Stimulated activated CD8-positive, alpha-beta memory T cell treated with anti-CD3 and anti-CD28 coated beads, Interleukin-15, amount 100 ng/mL, for 4 hours (primary cell): ENCODE measurements at places on chromosomes 1 and 21.

GRCh38 chr1:215605011-215605621, 38.0 kb downstream of the KCTD3 start:
- DNase-seq = no peak

DNA sequence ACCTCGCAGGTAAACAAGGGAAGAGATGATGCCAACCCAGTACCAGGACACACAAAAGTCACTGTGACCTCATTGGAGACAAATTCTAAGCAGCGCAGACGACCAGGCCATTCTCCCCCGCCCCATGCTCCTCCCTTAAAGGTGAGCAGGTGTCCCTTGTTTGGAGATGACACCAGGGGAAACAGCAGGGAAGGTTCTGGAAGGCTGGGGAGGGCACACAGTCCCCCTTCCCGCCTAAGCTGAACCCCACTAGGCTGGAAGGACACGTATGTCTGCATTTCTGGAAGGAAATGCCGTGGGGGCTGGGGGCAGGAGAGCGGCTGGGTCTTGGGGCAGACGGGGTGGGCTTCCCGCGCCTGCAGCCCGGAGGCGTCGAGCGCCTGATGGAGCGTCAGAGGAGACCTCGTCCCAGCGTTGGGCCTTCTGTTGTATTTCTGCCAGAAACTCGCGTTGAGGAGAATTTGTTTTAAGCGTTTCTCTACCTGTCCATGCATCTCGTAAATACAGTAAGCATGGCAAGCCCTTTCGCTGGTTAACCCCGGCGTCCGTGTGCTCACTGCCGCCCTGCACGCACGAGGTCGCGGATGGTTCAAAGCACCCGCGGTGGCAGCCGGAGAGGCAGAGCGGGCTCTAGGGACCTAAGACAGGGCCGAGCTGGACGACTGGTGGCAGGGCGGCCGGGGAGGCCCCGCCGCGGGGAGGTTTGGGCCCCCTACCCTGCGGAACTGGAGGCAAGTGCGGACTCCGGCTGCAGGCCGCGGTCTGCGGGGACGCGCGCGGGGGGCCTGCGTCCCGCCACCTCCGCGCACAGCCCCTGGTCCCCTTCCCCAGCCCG, 1.2 kb upstream of the LHX4 start:
- DNase-seq = no peak

DNA sequence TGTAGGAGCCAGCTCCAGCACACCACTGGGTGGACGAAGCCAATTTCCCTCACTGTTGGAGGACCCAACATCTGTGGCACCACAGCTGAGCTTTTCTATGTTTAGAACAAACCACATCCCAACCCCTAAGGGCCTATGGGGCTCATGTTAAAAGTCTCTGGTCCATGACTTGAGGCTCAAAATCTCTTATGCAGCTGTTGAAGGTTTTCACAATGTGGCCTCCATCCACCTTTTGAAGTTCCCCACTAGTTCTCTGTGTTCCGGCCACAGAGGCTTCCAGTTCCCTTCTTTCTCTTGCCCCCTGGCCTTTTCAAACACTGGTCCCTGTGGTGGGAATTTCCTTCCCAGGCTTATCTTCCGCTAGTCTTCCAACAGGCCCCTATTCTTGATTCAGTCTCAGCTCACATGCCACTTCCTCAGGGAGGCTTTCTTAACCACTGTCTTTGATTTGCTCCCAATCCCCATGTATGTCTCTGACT, 3.9 kb upstream of the IFNLR1 start:
- DNase-seq = no peak

- no peak for DNase-seq
Measured at GRCh38 chr21:35333831-35334618, 284.9 kb upstream of the RUNX1 start.

- no peak for DNase-seq
Measured at GRCh38 chr1:10237157-10237539, 26.8 kb downstream of the KIF1B start.

- no peak for DNase-seq
Measured at GRCh38 chr1:223842784-223843183, 3.0 kb downstream of the TP53BP2 start.

DNA sequence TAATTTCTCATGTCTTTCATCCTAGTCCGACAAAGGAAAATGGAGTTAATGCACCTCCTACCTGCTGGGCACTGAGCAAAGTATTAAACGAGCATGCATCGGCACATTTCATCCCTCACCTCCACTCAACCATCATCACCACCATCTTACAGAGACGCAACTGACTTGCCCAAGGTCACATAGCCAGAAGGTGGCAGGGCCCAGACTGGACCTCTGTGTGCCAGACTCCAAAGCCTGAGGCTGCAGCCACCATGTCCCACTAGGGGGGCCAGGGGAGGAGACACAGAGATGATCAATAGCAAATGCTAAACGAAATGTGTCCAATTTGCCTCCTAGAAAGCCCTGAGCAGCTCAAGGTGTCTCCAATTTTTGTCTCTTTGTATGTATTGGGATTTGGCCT, 163.7 kb upstream of the EDN2 start:
- DNase-seq = no peak

DNA sequence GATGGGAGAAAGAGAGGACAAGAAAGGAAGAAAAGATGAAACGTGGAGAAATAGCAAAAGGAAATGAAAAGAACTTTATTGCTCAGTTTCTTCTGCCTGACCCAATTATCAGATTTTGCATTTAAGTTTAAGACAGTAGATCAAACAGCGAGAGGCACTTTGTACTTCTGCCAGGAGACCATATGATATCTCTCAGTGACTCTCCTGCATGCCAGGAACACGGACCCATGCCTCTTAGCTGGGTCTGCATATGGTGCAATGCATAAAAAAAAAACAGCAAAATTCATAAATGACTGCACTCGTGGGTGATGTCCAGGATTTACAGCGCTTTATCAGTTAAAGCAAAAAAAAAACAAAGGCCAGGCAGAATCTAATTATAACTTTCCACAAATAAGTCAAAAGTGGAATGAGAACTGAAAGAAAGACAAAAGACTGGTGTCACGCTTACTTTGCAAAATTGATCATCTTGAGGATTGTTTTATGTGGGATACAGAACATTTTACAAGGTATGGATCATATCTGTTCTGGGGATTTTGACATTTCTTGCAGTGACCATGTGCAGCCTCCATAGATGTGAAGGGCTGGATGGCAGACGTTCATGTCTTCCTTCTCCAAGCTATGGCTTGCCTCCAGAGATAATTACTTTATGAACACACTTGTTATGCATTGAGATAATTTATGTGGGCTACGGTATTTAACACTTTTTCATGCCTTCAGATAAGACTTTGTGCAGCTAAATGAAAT, 79.5 kb downstream of the RUNX1 start:
- DNase-seq = no peak

DNA sequence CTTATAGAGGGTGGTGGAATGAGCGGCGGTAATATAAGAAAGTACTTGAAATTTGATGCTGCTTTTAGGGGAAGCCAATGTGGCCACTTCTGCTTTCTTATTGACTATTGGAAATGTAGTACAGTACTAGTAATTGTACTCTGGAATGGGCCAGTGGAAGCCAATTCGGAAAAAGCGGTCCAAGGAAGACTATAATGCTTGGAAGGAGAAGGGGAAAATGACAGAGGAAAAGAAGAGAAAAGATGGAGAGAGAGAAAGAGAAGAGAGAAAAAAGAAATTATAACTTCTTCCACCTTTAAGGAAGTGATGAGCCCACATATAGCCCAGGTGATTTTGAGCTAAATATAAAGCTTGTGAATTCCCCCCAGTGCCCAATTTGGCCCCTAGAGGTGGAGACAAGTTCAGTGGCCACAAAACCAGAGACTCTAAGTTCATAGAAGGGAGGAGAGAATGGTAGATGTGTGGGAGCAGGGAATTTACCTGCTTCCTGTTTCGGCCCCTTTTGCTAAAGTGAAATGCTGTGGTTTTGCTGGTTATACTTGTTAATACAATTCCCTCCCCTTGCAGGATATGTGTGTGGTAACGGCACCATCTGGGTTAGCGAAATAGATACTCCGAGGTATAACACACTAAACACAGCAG, 35.7 kb upstream of the DUSP10 start:
- no peak for DNase-seq

DNA sequence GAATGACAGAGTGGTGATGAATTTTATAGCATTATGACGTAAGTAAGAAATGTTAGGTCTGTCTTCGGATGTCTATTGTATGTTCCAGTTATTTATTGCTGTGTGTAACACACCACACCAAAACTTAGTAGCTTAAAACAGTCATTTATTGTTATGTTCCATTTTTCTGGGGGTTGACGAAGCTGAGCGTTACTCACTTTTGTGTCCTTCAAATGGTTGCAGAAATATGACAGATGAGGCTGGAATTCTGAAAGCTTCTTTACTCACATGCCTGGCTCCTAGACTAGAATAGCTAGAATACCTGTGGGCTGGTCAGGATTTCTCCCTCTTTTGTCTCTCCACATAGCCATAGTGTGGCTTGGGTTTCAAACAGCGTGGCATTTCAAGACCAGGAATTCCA, 62.1 kb upstream of the S1PR1 start:
- no peak for DNase-seq

DNA sequence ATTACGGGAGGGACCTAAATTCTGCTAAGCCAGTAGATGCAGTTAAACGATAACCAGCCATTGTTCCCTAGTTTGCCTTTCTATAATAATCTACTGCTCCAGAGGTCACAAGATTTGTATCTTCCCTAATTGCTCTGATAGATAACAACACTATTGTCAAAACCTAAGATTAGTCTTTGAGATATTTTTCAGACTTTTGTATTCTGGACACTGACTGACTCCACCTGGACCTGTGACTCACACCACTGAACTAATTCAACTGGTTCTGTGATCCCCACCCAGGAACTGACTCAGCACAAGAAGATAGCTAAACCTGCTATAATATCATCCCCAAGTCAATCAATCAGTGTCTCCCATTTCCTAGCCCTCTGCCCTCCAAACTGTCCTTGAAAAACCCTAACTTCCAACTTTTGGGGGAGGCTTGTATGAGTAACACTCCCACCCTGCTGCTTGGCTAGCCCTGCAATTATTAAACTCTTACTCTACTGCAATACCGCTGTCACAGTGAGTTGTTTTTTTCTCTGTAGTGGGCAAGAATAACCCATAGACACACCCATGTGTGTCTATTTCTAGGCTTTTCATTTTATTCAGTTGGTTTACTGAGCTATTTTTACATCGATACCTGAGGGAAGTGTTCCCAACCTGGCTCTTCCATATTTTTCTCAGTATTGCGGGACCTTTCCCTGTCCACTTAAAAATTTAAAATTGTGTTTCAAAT, 11.2 kb downstream of the KIFAP3 start:
- no peak for DNase-seq

- no peak for DNase-seq
Measured at GRCh38 chr1:186785503-186785902, 43.2 kb upstream of the PLA2G4A start.

DNA sequence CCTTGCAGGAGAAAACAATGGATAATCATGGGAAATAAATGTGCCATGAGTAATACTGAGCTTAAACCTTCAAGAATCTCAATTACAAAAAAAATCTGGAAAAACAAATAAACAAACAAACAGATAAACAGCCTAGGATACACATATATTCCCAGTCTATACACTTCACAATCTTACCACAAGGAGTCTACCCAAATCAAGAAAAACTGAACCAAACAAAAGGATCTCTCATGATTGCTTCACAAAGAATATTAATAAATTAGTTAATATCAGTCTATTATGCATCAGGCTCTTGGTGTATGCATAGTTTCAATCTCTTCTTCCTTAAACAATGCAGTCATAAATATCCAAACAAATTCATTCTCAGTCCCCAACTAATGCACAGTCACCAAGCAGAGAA, 3.2 kb upstream of the ESRRG start:
- DNase-seq = no peak

DNA sequence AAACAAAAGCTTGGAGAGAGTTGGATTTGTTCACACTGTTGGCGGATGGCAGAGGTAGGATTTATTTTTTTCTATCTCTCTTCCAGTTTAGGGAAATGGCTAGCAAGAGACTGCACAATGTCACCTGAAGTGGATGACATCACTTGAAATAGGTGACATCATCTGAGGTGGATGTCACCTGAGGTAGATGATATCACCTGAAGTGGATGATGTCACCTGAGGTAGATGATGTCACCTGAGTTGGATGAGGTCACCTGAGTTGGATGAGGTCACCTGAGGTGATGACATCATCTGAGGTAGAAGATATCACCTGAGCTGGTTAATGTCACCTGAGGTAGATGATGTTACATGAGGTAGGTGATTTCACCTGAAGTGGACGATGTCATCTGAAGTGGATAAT, 413.4 kb downstream of the DSCAM start:
- no peak for DNase-seq

DNA sequence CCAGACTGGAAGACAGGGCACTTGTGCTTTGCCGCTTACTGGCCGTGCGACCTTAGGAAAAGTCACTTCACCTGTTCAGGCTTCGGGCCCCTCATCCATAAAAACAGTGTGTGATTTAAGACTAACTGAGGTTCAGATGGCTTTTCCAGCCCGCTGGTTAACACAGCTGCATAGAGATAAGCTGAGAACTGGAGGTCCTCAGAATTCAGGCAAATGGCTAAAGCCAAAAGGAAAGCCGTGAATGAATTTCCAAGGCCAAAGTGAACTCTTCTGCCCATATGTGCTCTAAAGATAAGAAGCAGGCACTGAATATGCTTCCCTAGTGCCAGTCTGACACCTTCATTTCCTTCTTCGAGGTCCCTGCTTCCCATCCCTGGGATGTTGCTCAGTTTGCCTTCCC, 23.5 kb upstream of the SARS1 start:
- no peak for DNase-seq

DNA sequence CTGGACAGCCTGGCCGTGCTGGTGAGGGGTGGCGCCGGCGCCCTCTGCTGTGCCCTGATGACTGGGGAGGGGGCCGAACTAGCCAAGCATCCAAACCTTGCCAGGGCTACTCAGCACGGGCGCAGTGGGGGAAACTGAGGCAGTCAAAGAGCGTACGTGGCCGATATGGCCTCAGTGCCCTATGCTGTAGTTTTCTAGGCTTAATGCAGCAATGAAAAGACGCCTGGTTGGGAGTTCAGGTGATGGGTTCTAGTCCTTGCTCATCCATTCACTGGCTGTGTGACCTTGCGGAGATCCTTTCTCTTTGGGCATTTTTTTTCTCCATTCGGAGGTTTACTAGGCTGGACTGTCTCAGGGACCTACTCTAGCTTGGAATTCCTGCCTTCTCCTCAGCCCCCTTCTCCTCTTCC, 822 bp downstream of the MTX1 start:
- no peak for DNase-seq

DNA sequence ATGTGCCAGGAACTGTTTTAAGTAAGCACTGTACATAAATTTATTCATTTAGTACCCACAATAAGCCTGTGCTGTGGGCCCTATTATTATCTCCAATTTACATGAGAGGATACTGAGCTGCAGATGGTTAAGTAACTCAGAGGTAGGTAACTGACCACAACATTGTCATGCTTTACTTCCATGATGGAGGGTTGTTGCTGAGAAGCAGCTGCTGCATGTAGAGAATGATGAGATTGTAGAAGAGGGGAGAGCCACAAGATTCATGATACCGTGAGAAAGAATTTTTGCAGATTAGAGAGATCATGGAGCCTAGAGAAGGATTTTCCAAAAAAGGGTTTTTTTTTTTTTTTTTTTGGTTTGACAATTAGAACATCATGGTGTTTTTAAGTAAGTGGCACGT, 313.1 kb downstream of the PTBP2 start:
- no peak for DNase-seq

GRCh38 chr1:12249181-12249580, 19.4 kb downstream of the VPS13D start:
- no peak for DNase-seq

- no peak for DNase-seq
Measured at GRCh38 chr1:150511551-150511950, 3.6 kb downstream of the ECM1 start.
